Activated CD8-positive, alpha-beta memory T cell treated with anti-CD3 and anti-CD28 coated beads for 1 hour (primary cell): ENCODE measurements at places on chromosomes 7 and 10.

- no peak for DNase-seq
These were observed 74.6 kb downstream of the SH2D4B start for GRCh38 chr10:80612261-80612660.

- DNase-seq = no peak
These were observed 526.1 kb downstream of the CALN1 start for GRCh38 chr7:71886046-71886445.

GRCh38 chr7:79176859-79177477 lies 276.5 kb downstream of the MAGI2 start:
- no peak for DNase-seq

- DNase-seq = no peak
These were observed 47.5 kb upstream of the EN2 start for GRCh38 chr7:155410431-155410830.

- DNase-seq = no peak
These were observed 122.3 kb downstream of the CCDC71L start for GRCh38 chr7:106538638-106539037.

DNA sequence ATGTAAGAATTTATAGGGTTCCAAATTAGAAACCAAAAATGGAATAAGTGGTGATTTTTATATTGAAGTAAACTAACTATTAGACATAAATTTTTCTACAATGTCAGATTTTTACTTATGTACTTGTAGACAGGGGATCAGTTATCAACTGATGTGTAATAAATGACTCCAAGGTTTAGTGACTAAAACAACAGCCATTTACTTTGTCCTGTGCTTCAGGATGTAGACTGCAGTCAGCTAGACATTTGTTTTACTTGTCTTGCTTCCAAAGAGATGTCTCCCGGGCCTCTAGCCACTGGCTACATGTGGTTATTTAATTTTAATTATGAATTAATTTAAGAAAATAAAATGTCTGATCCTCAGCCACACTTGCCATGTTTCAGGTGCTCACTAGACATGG lies 249.7 kb upstream of the IGFBP3 start:
- DNase-seq = no peak

GRCh38 chr10:125107166-125107949 lies 53.0 kb downstream of the CTBP2 start:
- DNase-seq = no peak

DNA sequence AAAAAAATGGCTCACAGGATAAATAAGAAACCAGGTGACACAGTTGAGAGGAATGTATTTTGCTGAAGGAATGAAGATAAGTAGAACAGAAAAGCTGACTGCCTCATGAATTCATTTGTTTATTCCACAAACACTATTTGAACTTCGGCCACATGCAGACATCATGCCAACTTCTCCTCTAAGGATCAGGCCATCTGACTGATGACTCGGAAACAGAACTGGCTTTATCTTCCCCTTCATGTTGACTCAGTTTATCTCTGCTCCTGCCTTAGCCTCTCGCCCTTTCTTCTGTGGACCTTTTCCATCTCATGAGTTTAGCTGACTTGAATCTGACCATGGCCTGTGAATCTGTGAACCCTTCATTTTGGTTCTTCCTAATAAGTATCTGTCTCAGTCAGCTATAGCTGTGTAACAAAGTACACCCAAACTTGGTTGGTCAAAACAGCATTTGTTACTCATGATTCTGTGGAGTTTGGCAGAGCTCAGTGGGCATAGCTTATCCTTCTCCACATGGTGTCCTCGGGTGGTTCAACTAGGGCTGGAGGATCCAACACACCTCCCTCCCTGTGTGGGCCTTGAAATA lies 44.0 kb upstream of the GRID1 start:
- DNase-seq = no peak

DNA sequence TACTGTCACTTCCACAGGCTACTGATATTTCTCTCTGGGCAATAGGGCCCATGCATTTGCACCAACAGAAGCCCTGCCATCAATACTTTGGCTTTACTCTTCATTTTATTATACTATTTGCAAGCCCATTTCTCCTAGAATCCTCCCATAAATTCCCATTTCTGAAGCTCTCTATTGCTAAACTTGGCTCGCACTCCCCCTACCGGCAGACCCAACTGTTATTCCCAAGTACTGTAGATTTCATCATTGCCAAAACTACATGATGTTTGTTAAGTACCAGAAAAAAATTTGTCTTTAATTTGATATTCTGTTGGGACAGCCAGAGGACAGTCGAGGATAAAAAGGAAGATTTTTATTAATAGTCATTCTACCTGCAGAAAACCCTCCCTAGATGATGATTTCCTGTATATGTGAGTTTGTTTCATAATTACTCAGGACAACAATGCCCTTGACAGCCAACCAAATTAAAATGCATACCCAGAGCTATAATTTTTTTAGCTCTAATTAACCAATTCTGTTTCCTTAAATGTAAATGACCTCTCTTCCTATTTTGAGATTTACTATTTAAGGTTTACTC lies 298.6 kb downstream of the REEP3 start:
- no peak for DNase-seq

GRCh38 chr10:116143673-116144222 lies 129.3 kb downstream of the GFRA1 start:
- no peak for DNase-seq

- DNase-seq = no peak
These were observed 13.2 kb downstream of the ALKBH4 start for GRCh38 chr7:102451371-102452054.

GRCh38 chr10:114767101-114767985 lies 54.2 kb upstream of the FHIP2A start:
- DNase-seq = no peak

DNA sequence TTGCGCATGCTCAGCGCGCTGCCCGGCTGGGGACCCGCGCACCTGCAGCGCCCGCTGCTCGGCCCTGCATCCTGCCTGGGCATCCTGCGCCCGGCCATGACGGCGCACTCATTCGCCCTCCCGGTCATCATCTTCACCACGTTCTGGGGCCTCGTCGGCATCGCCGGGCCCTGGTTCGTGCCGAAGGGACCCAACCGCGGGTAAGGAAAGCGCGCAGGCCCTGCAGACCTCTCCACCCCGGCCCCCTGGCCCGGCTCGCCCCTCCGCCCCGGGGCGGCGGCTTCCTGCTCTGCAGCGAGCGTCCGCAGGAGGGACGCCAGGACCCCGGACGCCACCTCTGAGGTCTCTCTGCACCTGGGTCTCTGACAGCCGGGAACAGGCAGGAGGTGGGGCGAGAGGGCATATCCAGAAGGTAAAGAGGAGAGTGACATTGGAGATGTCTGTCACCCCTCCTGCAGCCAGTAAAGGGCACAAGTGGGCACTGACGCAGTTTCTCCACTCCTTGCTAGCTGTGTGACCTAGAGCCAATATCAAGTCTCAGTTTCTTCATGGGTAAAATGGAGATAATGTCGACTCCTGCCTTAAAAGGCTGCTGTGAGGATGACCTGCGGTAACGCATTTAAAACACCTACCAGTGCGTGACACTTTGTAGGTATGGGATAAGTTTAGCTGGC lies 338 bp downstream of the ATP6V0E2 start:
- DNase-seq = no peak

DNA sequence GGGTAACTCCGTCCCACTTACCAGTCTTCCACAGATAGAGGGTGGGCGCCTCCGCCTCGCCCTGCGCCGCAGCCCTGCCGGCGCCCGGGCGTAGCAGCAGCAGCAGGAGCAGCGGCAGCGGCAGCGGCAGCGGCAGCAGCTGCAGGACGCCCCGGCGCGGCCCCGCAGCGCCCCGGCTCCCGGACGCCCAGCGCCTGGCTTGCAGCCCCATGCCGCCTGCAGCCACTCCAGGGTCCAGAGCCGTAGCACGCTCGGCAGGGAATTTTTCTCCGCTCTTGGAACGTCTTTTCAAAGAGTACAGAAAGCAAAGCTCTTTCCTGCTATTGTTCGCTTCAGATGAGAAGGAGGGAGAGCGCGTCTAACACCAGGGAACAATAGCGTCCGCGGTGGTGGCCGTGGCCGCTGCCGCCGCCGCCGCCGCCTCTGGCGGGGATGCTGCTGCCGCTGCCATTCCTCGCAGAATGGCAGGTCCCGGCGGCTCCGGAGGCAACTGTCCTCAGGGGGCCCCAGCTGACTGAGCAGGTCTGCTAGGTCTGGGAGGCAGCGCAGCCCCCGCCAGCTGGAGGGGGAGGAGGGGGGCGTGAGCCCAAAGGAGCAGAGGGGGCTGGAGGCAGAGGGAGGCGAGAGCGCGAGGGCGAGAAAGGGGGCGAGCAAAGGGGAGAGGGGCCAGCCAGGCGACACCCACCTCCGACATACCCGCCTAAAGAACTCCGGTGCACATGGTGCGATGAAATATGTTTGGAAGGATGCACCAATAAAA lies at the start of gene THSD7A:
Gene THSD7A, minus strand, starts transcription at position 463 of the 760 bp plus-strand sequence. Its CDS starts 252 bp downstream, at position 211.
- DNase-seq = no peak

GRCh38 chr10:104080762-104081161 lies 4.9 kb downstream of the COL17A1 start:
- no peak for DNase-seq

DNA sequence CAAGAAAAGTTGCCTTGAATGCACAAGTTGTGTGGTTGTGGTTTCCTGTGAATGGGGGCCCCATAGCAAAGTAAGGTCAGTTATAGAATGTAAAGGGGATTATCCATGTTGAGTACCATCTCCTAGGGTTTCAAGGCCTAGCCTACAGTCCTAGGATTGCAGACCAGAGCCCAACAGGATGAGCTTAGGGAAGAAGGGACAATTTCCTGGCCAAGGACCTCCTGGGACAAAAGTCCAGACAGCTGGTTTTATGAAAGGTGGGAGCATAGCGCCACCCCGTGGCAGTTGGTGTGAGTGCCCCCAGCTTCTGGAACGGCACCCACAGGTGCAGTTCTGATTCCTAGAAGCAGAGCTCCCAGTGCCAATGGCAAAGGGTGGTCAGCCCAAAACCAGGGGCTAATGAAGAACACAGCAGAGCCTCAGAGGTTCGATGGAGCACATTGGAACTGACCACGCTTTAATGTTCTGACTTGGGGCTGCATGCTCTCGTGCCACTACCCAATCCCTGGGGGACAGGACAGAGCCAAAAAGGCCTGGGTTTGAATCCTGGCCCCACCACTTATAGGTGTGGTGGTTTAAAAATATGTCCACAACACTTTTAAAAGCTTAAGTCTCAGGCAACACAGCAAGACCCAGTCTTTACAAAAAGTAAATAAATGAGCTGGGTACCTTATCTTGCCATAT lies 25.8 kb upstream of the TMEM120A start:
- peak; percentile 58 for DNase-seq

DNA sequence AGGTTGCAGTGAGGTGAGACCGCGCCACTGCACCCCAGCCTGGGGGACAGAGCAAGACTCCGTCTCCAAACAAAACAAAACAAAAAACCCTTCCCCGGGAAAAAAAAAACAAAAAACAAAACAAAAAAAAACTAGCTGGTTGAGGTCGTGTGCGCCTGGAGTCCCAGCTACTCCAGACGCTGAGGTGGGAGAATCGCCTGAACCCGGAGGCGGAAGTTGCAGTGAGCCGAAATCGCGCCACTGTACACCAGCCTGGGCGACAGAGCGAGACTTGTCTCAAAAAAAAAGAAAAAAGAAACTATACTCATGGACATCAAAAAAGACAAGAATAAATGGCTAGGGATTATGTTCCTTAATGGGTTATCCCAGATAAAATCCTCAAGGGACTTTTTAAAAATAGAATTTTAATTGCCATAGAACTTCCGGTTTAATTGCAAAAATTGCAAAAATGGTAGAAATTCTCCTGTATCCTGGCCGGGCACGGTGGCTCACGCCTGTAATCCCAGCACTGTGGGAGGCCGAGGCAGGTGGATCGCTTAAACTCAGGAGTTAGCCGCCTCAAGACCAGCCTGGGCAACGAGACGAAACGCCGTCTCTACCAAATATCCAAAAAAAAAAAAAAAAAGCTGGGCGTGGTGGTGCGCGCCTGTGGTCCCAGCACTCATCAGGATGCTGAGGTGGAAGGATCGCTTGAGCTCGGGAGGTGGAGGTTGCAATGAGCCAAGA lies 37.8 kb downstream of the KLHDC10 start:
- no peak for DNase-seq

- DNase-seq = no peak
These were observed 379.1 kb downstream of the DNAJB6 start for GRCh38 chr7:157715938-157716280.

GRCh38 chr7:1388703-1389335 lies 70.5 kb downstream of the MICALL2 start:
- no peak for DNase-seq

DNA sequence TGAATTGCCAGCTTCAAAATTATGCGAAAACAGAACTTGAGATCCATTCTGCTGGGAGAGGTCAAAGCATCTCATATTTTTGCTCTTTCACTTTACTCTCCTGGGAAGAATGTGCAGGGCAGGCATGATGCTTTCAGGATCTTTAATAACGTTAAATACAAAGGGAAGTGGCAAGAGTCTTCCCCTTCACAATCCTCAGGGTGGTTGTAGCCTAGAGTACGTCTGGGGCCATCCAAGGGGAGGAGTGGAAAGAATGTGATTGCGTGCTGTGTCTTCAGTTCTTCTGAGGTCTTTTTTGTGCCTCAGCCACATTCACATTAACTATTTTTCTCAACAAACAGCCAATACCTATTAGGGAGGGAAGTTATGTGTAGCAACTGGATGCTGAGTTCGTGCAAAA lies 207.3 kb downstream of the HGF start:
- DNase-seq = no peak

DNA sequence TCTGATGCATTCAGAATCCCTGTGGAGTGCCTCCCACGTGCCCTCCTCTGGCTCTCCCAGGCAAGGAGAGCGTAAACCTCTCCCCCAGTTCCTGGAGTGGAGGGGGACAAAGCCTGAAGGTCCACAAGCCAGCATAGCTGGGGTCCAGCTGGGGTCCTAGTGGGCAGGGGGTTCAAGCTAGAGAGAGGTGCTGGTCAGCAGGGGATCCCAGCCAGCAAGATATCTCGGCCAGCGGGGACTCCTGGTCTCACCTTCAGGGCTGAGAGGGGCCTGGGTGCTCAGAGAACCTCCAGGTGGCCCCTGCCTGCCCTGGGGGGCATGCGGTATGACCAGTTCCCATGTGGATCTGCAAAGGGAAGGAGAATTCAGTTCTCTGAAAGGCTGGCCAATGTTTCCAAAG lies 413.7 kb downstream of the TCERG1L start:
- no peak for DNase-seq

GRCh38 chr7:140314573-140315480 lies 83.5 kb downstream of the SLC37A3 start:
- DNase-seq = no peak

DNA sequence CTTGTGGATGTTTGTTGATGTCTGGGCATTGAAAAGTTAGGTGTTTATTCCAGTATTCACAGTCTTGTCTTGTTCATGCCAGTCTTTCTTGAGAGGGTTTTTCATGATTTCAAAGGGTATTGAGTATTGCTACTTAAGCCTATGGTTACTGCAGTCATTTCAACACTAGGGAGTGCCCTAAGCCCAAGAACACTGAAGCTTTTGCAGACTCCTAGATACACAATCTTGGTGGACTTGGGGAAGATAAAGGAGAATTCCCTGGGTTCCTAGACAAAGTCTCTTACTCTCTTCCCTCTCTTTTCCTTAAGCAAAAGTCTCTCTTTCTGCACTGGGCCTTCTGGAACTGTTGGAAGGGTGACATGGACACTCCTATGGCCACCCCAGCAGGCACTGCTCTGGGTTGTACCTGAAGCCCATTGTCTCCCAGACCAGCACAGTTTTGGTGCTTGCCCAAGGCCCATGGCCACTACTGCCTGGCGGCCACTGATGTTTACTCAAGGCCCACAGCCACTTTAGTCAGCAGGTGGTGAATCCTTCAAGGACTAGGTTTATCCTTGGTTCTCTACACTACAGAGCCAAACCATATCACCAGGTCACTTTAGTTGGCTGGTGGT lies 24.9 kb downstream of the SAMD9 start:
- no peak for DNase-seq
